NCI-H2171 treated with DMSO at 0.1 percent for 48 hours (cell line): ENCODE measurements at places on chromosomes 3 and 15.

DNA sequence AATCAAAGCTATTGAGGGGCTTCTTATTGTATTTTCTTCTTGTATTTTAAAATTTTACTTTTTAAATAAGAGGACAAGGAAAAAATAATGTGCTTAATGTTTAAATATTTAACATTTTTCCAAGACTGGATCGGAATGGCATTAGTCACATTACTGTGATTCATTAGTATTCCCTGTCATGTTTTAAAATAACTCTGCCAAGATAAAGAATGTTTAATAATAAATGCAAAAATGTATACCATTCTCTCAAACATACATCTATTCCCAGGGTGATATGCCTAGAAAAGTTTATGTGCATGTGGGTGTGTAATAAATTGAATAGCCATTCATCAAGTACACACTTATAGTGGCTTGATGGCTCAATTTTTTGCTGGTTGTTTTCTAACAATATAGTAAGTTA lies 936.1 kb downstream of the PLOD2 start:
- no peak for DNase-seq

DNA sequence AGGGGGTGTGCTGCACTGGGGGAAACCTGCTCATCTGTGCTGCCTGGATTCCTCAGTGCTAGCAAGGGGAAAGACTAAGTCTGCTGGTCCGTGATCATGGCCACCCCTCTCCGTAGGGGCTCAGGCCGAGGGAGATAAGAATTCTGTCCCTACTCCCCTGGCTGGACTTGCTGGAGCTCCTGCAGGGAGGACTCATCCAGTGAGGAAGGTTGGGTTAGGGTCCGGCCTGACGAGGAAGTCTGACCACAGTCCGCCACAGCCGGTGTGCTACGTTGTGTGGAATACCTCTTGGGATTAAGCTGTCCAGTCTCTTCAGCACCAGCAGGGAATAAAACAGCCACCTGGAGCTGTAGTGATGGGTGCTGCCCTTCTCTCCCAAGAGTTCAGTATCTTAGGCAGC lies 1309.1 kb upstream of the CADM2 start:
- no peak for DNase-seq

DNA sequence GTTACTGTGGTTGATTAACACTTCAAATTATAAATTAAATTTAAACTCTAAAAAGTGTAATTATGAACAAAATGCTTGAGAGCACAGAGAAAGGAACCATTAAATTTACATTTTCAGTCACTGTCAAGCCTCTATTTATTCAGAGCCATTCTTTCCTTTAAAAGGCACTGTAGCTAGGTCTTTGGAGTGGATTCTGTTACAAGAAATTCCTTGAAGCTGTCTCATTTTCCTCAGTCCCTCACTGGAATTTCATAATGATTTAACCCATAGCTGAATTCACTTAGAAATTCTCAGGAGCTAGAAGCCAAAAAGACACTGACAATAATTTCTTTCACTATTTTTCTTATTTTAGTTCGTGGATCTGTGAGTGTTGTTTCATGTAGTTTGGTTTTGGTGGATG lies 81.2 kb upstream of the TCF12 start:
- DNase-seq = no peak

GRCh38 chr3:79285380-79285779 lies 482.4 kb downstream of the ROBO1 start:
- no peak for DNase-seq

GRCh38 chr3:8596321-8597218 lies 48.0 kb downstream of the SSUH2 start:
- DNase-seq = peak; percentile 9

- DNase-seq = no peak
These were observed 2.3 kb upstream of the COLQ start for GRCh38 chr3:15523660-15524417.

- no peak for DNase-seq
These were observed 43.2 kb upstream of the INSYN1 start for GRCh38 chr15:73796331-73796831.

DNA sequence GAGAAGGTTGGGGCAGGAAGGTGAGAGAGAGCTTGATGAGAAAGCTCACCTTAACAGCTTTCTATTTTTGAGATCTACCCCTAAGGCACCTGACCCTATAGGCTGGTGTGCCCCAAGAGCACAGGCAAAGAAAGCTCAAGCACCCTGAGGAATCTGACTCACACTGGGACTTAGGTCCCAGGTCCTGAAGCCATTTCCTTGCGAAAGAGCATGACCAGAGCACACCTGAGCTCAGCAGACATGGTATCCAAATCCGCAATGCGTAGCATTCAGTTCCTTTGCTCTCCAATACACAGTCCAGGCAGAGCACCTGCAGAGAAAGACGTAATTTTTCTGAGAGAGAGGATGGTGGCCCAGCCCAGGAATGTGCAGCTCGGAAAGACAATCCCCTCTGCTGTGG lies 112.1 kb upstream of the LPP start:
- DNase-seq = no peak

DNA sequence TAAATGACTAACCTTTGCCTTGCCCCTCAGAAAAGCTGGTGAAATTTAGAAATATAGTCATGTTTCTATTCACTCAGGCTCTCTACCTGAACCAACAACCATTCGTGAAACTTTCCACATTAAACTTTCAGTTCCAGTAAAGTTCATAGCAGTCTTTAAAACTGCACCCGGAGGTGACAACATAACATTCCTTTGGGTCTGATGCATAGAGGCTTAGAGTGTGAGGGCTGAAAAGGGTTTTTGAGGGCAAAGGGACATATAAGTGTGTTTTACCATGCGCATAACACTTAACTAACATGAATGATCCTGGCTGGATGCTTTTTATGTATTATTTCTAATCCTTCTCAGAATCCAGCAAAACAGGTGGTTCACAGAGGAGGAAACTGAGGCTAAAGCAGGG lies 471.7 kb upstream of the MCTP2 start:
- DNase-seq = no peak

DNA sequence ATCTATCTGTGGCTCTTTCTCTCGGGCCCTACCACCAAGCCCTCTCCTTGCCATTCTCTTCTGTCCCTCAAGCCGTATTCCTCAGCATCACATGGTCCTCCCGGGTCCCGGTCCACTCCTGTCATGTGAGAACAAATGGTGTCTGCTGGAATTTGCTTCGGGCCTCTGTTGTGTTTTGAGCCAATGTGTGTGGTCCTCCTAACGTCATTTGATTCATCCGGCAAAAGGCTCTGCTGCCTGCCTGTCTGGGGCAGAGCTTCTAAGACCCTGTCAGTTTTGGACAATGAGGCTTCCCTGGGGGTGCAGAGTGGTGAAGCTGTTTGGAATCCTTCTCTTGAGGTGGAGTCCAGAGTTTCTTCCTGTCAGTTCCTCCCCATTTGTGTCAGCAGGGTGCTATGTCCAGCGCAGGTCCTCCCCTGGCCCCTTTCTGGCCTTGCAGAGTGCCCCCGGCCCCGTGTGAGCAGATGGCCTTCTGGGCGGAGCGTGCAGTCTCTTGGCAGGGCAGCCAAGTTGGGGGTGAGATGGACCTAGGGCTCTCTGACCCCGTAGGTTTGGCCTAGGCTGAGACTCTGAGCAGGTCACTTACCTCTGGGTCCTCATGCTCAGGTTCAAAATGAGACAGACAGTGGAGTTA lies 93.6 kb downstream of the APBA2 start:
- no peak for DNase-seq

DNA sequence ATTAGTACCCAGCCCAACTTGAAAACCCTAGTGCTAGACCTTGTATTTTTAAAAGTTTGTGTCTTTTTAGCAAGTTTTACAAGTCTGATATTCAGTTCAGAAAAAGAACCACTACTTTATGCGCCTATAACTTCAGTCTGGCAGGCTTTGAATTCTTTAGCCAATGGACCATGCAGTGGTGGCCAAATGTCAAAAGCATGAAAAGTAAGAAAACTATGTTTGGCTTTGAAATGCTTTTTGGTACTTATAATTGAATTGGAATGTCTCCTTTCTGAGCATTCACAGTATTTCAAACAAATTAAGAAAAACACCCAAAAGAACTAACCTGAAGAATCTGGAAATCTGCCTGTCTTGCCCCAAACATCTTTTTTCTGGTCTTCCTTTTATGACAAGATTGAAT lies 12.8 kb downstream of the WDR48 start:
- no peak for DNase-seq
